ENCODE measurements at places on chromosomes 6 and 20. TPM values are rescaled to one million over a fixed set of nuclear protein-coding genes. Genes with fewer than 3 reads are reported as not detected.

DNA sequence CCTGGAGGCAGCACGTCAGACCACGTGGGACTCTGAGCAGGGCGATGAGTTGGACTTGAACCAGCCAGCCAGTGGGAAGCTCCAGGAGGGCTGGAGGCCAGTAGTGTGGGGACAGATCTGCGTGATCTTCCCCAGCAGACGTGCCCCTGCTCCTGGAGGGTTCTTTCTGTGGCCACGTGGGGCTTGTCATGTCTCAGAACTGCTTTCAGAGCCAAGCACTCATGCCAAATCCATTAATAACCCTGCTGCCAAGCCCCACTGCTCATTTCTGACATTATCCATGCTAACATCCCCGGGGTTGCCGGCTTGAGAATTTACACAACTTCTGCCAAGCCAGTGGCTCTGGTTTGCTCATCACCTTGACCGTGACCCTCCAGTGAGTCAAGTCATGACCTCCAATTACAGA is 38.3 kb downstream of the SIRPA start:
- no peaks in the 10 kb centered on the region for H3K27me3 ChIP-seq
- H3K4me1 ChIP-seq, result peaks cover 28% of the 10 kb centered on the region

- peaks cover 47% of the 10 kb centered on the region for H3K27me3 ChIP-seq
- H3K4me1 ChIP-seq, result peaks cover 5% of the 10 kb centered on the region
- no peak for DNase-seq
- no peak overlapping the region for H3K27ac ChIP-seq
- H3K4me3 ChIP-seq, result no peak overlapping the region
These were observed 96.2 kb upstream of the BTN3A2 start for GRCh38 chr6:26268659-26269402.

DNA sequence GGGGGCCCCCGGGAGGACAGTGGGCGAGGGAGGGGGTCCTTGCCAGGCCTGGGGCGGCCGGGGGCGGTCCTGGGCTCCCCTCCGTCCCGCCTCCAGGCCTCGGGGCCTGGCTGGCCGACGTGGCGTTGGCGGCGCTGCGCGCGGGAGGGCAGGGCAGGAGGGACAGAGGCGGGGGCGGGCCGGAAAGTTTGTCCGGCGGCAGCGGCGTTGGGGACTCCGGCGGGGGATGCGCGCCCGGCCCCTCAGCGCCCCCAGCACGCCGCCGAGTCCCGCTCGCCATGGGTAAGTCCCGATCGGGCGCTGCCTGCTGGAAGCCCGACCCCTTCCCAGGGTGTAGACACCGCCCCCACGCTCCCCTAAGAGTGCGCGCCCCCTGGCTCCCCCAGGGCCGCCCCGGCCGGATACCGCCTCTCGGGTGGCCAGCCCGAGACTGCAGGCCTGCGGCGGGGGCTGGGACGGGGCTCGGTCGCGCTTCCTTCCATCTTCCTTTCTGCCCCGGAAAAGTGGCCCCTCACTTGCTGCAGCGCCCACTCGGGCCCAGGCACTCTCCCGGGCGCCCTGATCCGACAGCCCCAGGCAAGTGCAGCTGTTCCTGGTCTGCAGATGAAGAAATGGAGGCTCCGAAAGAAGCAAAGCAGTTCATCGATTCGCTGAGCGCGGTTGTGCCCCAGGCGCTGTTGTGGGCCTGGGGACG is at the start of gene SLC2A10:
SLC2A10 (plus strand) TSS at position 191 of the 694 bp plus-strand sequence; CDS start at position 279, 88 bp downstream.
- H3K4me1 ChIP-seq, result no peaks in the 10 kb centered on the region
- no peaks in the 10 kb centered on the region for H3K36me3 ChIP-seq
- H3K27ac ChIP-seq, result peak within 1 kb of the TSS; percentile 53
- peak within 1 kb of the TSS; percentile 70 for H3K4me3 ChIP-seq
- peak; percentile 67 for DNase-seq

GRCh38 chr6:75203721-75204120 is 2.1 kb downstream of the COL12A1 start:
- no peak overlapping the region for H3K27ac ChIP-seq
- no peaks in the 10 kb centered on the region for H3K36me3 ChIP-seq
- no peak for DNase-seq
- H3K4me3 ChIP-seq, result peak overlapping the region; percentile 68
- H3K27me3 ChIP-seq, result no peaks in the 10 kb centered on the region
- H3K4me1 ChIP-seq, result peaks cover 24% of the 10 kb centered on the region

DNA sequence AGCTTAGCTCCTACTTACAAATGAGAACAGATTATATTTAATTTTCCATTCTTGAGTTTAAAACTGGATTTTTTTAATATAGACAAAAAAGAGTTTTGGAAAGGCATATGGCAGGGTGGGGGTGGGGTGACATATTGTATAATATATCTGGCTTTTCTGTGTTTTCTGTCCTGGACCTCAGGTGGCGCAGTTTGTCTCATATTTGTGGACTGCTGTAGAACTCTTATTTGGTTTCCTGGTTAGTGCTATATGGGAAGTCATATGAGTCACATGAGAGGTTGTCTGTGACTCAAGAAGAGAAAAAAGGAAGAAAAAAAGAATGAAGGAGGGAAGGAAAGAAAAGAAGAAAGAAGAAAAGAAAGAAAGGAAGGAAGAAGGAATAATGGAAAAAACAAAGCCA is 131.8 kb downstream of the CLVS2 start:
- H3K36me3 ChIP-seq, result no peaks in the 10 kb centered on the region
- no peak overlapping the region for H3K4me3 ChIP-seq

DNA sequence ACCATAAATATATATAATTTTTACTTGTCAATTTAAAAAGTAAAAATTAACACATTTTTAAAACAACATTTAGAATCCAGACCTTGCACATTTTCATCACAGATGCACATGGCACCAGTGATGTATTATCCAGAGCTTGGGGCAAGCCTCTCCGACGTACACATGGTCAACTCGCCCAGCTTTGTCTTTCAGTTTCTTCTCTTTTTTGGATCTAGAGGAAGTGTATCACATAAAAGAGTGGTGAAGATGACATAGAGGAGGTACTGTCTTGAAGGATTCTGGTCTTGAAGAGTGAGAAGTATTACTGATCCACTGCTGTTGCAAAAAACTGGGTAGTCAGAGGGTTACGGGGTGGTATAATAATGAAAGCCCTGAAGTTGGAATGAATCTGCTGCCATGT is 46.9 kb upstream of the TAB2 start:
- H3K4me3 ChIP-seq, result no peak overlapping the region
- no peaks in the 10 kb centered on the region for H3K4me1 ChIP-seq
- H3K27ac ChIP-seq, result no peak overlapping the region
- peaks cover 6% of the 10 kb centered on the region for H3K27me3 ChIP-seq
- no peaks in the 10 kb centered on the region for H3K36me3 ChIP-seq
- no peak for DNase-seq

DNA sequence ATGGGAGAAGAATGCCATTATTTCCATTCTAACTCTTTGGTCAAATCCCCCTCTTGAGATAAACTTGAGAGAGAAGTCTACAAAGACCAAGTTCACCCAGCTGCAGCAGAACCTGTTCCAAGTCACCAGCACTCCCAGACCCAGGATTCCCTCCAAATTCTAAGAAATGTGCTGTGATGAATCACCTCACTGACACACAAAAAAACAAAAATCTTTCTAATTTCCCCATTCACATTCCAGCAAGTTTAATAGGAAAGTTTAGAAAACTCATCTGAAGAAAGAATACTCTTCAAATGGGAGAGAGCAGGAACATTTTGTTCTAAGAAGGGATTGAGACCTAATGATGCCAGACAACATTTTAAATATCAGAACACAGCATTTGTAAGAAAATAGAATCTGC is 213.6 kb upstream of the PLCB4 start:
- no peak overlapping the region for H3K4me3 ChIP-seq
- no peaks in the 10 kb centered on the region for H3K27me3 ChIP-seq
- H3K36me3 ChIP-seq, result no peaks in the 10 kb centered on the region
- H3K27ac ChIP-seq, result no peak overlapping the region
- DNase-seq, result peak; percentile 17

DNA sequence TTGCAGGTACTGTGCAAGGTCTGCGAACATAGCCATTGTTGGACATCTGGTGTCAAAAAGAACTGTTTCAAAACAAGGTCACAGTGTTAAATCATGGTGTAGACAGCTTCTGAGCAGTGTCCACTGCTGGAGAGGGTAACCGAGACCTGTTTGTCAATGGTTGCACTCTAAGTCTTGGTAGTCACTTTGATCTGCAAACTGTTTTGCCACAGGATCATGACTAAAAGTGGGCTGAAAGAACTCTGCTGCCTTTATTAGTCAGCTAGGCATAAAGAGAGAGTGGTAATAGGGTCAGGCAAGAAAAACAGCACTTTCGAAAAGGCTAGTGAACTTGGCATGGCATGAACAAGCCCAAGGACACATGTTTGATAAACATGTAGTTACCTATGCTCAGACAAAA is 552.3 kb upstream of the CITED2 start:
- no peak overlapping the region for H3K27ac ChIP-seq
- no peaks in the 10 kb centered on the region for H3K27me3 ChIP-seq
- H3K4me3 ChIP-seq, result no peak overlapping the region
- no peak for DNase-seq

DNA sequence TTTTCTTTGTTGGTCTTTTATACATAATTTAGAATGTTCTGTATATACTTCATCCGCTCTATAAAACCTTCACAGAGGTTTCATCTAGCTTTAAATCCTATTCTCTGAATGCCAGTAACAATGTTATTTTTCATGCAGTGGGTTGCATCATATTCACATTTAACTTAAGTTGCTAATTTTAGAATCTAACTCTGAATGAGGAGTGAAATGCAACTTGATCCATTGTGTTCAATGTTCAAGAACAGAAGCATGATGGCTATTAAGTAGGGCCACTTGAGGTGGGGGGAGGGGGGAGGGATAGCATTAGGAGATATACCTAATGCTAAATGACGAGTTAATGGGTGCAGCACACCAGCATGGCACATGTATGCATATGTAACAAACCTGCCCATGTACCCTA is 224.5 kb downstream of the NKAIN2 start:
- no peaks in the 10 kb centered on the region for H3K27me3 ChIP-seq
- peak overlapping the region; percentile 73 for H3K27ac ChIP-seq
- no peaks in the 10 kb centered on the region for H3K36me3 ChIP-seq

DNA sequence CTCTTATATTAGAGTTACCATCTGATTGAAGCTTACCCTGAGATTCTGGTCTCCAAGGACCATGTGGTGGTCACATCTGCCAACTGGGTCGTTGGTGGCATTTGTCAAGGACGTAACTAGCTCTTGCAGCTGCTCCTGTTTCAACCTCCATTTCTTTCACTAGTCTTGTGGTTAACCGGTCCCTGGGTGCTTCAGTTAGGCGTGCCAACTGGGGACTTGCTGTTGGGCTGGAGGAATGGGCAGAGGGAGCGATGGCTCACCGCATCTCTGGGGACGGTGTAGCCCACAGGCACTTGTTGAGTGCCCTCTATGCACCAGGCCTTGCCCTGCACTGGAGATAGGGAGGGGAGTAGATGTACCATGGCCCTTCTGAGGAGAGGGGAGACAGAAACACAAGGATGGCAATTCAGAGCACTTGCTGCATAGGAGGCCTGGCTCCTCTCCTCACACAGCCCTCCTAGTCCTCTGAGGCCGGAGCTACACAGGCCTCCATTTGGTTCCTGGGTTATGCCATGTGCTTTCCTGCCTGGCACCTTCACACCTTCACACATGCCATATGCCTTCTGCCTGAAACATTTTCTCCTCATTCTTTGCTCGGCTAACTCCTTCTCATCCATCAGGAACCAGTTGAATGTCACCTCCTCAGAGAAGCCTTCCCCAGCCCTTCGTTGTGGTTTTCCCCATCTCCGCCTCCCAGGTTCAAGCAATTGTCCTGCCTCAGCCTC is 20.0 kb upstream of the ASXL1 start:
- no peaks in the 10 kb centered on the region for H3K27me3 ChIP-seq
- H3K4me3 ChIP-seq, result no peak overlapping the region
- DNase-seq, result no peak
- no peaks in the 10 kb centered on the region for H3K36me3 ChIP-seq

- peak overlapping the region; percentile 89 for H3K27ac ChIP-seq
- no peaks in the 10 kb centered on the region for H3K27me3 ChIP-seq
- peak; percentile 85 for DNase-seq
- no peaks in the 10 kb centered on the region for H3K36me3 ChIP-seq
- H3K4me3 ChIP-seq, result no peak overlapping the region
These were observed 28.9 kb downstream of the VEGFA start for GRCh38 chr6:43798688-43799444.

DNA sequence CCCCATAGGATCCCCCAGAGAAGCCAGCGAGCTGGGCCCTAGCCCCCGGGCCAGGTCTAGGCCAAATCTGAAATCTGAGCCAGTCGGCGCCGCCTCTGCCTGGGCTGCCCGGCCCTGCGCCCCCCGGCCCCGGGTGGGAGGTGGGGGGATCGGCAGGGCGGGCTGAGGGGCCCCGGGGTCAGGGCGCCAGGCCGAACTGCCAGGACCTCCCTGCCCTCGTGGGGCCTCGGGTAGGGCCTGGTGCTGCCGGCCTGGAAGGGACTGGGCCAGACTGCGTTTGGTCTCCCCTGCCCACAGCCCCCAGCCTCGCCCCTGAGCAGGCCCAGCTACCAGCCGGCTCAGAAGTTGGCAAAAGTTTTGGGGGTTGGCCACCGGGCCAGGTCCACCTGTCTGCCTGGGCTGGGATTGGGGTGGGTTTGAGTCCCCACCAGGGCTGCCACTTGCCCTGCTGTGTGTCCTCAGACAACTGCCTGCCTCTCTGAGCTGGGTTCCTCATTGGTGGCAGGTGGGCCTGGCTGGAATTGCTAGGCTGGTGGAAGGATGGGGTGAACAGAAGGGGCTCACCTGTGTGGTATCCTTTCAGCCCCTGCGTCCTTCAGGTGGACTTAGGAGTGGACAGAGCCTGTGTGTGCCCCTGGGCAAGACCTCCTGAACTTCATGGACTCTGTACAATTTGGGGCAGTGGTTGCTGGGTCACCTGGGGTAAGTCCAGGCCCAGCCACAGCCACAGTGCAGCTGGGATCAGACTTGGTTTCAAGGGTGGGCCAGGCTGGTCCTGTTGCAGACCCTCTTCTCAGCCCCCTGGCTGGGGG is 801 bp downstream of the SRC start:
- H3K36me3 ChIP-seq, result no peaks in the 10 kb centered on the region
- no peaks in the 10 kb centered on the region for H3K4me1 ChIP-seq
- DNase-seq, result no peak

DNA sequence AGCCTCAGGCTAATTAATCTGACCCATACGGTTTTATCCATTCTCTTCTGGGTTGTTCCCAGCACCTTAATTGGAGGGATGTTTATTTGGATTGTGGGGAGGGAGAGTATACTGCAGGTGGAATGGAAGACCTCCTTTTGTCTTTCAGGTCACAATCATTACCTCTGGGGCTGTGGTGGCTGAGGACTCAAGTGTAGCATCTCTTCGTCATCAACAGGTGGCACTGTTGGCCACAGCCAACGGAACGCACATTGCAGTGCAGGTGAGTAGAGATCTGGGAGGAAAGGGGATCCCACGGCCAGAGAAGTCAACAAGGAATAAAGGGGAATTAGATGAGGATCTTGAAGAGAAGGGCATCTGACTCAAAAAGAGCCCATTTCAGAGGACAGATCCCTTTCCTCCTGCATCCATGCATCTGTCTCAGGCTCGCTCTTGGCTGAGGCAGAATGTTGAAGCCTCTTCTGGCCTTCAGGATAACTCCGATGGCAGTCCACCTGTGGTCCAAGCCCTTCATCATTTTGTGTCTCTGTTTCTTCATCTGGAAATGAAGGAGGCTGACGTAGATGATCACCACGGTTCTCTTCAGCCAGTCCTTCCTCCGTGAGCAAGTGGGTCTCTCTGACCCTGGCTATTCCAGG is 3.2 kb upstream of the DEF6 start:
- H3K4me1 ChIP-seq, result peaks cover 9% of the 10 kb centered on the region
- peak; percentile 24 for DNase-seq

- peaks cover 13% of the 10 kb centered on the region for H3K4me1 ChIP-seq
- no peaks in the 10 kb centered on the region for H3K27me3 ChIP-seq
- H3K36me3 ChIP-seq, result no peaks in the 10 kb centered on the region
These were observed 4.6 kb upstream of the LZTS3 start for GRCh38 chr20:3177746-3178485.

The COL9A3 gene
- total RNA-seq, result 0.40 TPM

The ZSCAN23 gene
- 0.75 TPM for total RNA-seq

The CCN6 gene
- not detected for total RNA-seq

The C4B gene
- total RNA-seq, result 5.6 TPM

The SLC12A5 gene
- total RNA-seq, result not detected

The KIAA0408 gene
- total RNA-seq, result 10.4 TPM

The BLCAP gene
- total RNA-seq, result 507 TPM

The RAMACL gene
- 0.68 TPM for total RNA-seq
